ENCODE measurements at places on chromosomes 6 and 20.

GRCh38 chr6:167761794-167762258 lies 64.9 kb upstream of the AFDN start:
- no peak for DNase-seq

DNA sequence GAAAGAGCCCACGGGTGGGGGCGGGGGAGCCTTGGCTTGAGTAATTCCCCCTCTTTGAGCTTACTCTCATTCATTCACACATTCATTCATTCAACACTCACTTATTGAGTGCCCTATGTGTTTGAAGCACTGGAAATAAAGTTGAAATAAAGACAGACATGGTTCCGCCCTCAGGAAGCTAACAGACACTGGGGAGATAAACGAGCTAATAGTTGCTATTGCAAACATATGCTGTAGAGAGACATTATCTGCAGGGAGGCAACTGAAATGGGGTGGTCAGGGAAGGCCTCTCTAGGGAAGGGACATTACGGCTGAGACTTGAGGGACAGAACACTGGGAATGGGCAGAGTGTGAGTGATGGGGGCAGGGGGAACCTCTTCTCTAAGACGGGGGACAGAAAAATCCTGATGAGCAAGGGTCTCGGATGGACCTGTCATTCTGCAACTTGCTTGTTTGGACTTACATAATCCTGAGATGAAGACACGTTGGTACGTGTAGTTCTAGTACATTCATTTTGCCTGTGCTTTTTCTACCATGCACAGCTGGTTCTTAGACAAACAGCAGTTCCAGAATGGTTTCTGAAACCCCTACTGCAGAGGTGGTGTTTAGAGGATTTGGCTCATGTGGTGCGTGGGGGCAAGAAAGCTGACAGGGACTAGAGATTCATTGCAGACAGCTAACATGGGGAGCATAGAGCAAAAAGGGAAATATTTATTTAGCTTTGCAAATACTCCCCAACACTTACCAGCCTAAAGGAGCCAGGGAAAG lies 71.1 kb upstream of the BLCAP start:
- no peak for DNase-seq

DNA sequence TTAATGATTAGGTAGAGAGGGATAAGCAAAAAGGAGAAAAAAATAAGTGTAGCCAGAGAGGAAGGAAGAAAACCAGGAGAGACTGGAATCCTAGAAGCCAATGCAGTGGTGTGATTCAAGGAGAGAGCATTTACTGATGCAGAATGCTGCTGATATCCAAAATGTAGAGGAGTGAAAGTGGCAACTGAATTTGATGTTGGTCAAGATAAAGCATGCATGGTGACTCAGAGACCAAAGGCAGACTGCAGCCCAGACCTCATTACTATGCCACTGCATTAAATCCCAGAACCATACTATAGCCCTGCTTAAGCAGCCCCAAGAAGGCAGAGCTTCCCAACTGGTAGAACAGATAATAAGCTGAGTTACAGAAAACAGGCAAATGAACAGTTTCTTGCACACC lies 15.8 kb downstream of the KLHL32 start:
- DNase-seq: no peak

- no peak for DNase-seq
Measured at GRCh38 chr6:13287104-13287503, 41.2 kb downstream of the TBC1D7 start.

GRCh38 chr6:121876721-121877120 lies 441.3 kb downstream of the GJA1 start:
- DNase-seq: no peak

- DNase-seq: no peak
Measured at GRCh38 chr6:100376103-100376502, 88.6 kb downstream of the SIM1 start.

DNA sequence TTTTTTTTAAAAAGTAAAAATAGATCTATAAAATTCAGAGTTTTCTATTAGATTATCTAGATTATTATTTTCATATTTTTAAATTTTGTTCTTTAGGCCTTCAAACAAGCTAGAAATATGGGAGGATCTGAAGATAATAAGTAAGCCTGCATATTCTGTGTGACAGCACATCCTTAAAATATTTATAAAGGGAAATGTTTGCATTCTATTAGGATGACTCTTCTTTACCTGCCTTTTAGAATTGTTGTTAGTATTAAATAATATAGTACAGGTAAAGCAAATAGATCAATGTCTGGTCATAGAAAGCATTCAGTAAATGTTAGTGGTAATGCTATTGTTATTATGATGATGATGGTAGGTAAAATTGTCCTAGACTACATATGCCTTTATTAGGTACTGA lies 17.4 kb downstream of the PEX3 start:
- DNase-seq: no peak

DNA sequence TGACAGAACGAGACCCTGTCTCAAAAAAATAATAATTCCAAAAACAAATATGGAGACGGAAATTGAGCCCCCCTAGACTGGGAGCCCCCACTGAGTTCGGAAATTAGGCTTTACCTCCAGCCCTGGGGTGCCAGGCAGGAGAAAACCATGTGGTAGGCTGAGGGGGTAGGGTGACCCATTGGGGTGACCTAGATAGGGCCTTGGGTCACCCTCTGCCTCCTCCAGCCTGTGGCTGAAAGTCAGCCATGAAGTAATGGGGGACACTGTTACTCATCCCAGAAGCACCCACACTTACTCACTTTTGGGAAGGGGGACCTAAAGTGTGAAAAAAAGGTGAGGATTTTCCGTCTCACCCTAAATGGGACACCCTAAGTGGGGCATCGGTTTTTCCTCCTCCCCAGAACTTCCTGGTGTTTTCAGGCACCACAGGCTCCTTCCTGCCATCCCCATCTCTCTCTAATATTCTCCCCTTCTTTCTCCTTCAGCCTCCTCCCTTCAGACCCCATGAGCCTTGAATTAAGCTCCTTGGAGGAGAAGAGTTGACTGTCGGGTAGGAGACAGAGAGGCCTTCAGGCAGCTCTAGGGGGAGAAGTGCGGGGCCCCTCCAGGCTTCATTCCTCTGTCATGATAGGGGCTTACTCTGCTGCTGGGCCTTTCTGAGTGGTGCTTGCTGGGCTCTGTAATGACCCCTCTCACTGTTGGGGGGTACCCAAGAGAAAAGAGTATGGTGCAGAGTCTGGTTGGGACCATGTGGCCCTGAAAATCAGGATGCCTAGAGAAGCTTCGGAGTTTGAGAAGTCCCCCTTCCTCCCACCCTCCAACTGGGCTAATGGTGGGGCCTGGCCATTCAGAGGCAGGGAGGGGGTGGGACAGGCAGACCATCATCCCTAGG lies 2.4 kb downstream of the LTB start:
- DNase-seq: no peak
